ENCODE measurements at places on chromosomes 16 and 17.

DNA sequence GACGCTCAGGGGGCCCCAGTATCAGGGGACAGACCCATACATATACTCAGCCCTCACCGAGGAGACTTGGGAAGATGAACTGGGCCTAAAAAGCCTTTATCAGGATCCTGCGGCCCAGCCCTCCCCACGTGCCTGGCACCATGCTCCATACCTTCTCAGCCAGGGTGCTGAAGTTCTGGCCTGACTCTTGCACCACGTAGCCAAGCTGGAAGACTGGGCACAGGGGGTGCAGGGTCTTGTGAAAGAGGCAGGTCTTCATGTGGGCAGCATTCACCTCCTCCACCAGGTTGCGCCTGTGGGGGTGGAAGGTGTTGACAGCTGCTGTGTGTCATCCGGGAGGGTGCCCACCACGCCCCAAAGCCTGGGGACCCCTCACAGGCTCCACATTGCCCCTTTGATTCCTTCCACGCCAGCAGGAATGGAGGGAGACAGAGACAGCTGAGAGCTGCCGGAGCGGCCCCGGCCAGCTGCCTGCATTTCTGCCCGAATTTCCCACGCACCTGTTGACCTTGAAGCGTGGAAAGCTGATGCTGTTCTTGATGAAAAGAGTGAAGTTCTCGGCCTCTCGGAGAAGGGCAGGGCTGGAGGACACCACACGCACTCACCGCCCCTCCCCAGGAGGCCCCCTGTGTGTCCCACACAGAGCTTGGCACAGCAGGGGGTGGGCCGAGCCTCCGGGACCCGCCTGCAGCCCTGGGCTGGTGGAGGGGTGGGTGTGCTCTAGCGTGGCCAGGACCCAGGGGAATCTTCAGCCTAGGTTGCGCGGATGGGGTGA lies 10.4 kb upstream of the CAMKK1 start:
- no peak for DNase-seq

- DNase-seq: no peak
These were observed 8.7 kb upstream of the ETV4 start for GRCh38 chr17:43554857-43555256.

DNA sequence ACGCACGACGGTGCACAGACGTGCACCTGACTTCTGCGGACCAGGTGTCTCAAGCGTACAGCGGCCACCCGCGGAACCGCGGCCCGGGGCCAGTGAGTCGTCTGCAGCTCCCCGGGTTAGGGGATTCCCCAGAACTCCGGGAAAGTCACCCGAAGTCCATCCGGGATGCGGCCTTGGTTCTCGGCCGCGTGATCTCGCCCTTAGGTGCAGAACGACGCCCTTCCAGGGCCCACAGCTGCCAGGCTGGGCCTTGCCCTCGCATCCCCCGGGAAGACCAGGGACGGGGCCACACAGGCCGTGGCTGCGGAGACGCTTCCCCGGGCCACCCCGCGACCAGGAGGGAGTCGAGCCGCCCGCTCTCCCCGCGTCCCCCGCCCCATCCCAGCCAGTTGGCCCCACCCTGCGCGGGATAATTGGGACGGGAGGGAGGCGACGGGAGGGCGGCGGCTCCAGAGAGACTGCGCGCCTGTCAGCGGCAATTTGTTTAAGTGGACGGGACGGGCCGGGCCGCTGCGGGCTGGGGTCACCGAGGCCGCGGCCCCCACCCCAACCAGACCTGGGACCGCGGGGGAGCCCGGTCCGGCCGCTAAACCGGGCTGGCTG lies 3.6 kb upstream of the TBX2 start:
- DNase-seq: no peak

DNA sequence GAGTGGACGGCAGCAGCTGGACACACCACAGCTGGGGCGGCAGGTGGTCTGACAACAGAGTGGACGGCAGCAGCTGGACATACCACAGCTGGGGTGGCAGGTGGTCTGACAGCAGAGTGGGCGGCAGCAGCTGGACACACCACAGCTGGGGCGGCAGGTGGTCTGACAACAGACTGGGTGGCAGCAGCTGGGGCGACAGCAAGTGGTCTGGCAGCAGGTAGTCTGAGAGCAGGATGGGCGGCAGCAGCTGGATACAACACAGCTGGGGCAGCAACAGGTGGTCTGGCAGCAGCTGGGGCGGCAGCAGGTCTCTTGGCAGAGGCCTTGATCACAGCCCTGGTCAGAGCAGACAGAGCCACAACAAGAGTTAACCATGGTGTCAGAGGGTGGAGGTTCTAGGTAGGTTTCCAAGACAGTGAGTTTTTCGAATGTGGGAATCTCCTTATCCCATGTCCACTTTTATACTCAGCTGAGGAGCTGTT lies at the start of gene KRTAP4-1:
Gene KRTAP4-1 (minus strand): TSS at position 432 of the 482 bp plus-strand sequence. CDS start 57 bp downstream, at position 375.
- no peak for DNase-seq

GRCh38 chr17:46264456-46265198 lies 30.3 kb upstream of the LRRC37A start:
- DNase-seq: no peak

DNA sequence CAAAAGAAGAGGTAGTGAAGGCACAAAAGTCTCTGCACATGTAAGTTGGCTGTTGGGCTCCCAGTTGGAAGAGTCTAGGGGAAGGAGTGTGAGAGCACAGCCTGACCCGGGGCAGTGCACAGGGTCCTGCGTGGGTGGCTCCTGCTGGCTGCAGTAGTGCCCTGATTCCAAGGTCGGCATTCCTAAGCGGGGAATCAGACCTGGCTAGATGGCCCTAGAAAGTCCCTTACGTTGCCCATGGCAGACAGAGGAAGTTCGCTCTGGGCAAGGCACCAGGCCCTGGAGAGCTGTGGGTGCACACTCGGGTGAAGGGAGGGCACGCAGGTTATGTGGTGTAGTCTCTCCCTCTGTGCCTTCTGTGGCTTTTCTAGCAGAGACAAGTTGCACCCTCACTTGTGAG lies 22.8 kb upstream of the SLC5A11 start:
- no peak for DNase-seq

- no peak for DNase-seq
These were observed 39.0 kb downstream of the PRKCA start for GRCh38 chr17:66341462-66341861.

DNA sequence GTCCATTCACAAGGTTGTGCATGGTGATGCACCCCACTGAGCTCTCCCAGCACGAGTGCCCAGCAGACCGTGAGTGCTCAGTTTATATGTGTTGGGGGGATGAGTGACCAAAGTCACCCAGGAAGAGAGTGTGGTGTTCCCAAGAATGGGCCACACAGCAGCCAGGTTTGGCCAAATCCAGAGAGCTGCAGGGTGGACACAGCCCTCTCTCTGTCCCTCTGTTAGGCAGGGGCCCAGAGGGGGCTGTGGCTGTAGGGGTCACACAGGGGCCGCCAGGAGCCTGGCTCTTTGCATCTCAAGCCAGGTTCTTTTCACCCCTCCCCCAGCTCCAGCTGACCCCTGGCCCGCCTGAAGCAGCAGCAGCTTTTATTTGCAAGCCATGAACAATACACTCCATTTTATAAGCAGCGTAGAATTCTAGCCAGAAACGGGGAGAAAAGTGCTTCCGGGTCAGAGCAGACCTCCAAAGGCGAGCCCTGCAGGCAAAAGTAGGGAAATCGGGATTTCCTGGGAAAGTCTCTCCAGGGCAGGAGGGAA lies 13.3 kb downstream of the COTL1 start:
- no peak for DNase-seq
